Frontal cortex (tissue), 4 donors: ENCODE measurements at places on chromosomes 16 and 17.

DNA sequence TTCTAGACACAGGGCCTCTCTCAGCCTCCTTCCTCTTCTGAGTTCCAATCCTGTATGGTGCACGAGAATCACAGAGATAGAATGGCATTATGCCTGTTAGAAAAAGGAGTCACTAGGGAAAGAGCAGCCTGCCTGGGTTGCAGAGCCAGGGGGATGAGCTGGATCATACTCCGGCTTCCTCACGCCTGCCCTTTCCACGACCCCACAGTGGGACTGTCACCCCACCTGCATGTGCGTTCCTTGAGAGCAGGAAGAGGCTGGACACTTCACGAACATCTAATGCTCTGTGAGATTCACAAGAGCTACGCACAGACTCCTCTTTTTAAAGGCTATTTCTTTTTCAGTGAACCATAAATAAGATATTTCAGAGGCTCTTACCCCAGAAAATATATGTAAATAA lies 54.8 kb downstream of the N4BP1 start:
- no peak for DNase-seq

DNA sequence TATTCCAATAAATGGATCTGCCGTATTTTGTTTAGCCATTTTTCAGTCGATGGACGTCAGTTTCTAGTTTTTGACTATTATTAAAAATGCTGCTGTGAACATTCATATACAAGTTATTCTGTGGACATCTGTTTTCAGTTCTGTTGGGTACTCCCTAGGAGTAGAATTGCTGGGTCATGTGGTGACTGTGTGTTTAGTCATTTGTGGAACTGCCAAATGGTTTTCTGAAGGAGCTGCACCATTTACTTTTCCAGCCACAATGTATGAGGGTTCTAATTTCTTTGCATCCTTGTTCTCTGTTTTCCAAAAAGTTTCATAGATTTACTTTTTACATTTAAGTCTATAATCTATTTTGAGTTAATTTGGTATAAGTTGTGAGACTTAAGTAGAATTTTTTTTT lies 29.5 kb downstream of the CYLD start:
- DNase-seq: no peak

DNA sequence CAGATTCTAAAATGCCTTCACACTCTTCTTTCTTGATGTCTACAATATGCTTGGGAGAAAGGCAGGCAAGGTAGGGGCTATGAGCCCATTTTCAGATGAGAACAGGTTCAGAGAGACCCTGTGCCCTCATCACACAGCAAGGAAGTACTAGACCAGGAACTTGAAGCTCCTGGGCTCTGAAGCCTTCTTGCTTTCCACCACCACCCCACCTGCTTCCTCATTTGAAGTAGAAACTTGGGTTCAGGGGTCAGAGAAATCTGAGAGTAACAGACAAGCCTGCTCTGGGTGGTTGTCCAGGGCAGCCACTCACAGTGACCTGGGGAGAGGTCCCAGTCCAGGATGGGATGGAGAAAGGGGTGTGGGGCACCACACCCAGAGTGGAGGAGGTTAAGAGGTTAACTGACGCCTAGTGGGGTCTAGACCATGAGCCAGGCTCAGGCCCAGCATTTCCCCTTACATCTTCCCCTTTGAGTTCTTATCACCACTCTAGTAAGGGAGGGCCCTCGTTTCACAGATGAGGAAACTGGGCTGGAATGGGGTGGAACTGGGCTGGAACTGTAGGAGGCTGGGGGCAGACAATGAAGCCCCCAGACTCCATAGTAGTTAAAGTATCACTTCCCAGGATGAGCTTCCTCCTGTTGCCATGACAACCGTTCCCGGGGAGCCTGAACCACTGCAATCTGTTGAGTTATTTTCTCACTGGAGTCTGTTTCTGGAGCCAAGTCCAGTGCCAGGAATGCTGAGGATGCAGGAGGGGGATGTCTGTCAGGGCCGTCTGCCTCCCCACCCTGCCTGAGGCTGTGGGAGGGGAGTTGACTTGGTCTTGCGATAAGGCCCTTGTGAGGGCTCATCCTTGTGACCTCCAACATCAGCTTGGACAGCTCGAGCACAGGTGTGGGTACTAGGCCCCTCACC lies 16.2 kb upstream of the PHF12 start:
- no peak for DNase-seq

- no peak for DNase-seq
Measured at GRCh38 chr17:46991617-46992016, 12.6 kb upstream of the RPRML start.

DNA sequence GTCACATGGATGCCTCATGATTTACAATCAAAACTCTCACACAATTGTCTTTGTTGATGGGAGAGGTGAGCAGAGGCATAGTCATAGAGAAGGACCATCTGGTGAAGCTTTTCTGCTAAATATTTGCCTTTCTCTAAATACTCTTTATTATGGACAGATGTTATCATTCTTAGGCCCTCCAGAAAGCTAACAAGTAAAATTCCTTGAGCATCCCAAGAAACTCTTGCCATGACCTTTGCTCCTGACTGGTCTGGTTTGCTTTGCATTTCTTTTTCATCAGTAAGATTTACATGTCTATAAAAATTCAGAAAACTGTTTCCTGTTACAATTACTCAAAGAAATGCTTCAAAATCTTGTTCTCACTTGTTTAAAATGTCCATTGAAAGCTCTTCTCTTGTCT lies 1336.6 kb upstream of the CDH8 start:
- no peak for DNase-seq

- no peak for DNase-seq
Measured at GRCh38 chr16:87067003-87067556, 250.1 kb downstream of the C16orf95 start.

DNA sequence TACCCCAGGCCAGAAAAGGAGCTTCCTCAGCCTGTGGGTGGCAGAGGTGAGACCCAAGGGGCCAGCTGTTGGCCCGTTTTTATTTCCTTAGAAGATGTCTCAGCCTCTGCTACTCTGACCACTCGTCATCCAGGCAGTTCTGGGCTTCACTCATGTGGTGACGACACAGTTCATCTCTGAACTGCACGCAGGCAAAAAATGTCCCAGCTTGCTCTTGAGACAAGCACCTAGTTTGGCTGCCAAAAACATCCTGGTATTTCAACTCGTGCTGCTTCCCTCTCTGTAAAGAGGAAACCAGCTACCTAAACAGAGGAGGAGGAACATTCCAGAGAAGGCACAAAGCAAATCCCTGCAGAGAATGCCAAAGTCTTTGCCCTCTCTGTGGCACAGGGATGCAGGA lies 125.7 kb downstream of the XYLT1 start:
- DNase-seq: no peak

GRCh38 chr17:19812407-19812806 lies 55.3 kb downstream of the ULK2 start:
- DNase-seq: no peak

GRCh38 chr16:49851468-49851787 lies 4.5 kb downstream of the ZNF423 start:
- DNase-seq: no peak

- DNase-seq: peak; percentile 76
Measured at GRCh38 chr17:78421534-78422266, 43.3 kb downstream of the PGS1 start.

DNA sequence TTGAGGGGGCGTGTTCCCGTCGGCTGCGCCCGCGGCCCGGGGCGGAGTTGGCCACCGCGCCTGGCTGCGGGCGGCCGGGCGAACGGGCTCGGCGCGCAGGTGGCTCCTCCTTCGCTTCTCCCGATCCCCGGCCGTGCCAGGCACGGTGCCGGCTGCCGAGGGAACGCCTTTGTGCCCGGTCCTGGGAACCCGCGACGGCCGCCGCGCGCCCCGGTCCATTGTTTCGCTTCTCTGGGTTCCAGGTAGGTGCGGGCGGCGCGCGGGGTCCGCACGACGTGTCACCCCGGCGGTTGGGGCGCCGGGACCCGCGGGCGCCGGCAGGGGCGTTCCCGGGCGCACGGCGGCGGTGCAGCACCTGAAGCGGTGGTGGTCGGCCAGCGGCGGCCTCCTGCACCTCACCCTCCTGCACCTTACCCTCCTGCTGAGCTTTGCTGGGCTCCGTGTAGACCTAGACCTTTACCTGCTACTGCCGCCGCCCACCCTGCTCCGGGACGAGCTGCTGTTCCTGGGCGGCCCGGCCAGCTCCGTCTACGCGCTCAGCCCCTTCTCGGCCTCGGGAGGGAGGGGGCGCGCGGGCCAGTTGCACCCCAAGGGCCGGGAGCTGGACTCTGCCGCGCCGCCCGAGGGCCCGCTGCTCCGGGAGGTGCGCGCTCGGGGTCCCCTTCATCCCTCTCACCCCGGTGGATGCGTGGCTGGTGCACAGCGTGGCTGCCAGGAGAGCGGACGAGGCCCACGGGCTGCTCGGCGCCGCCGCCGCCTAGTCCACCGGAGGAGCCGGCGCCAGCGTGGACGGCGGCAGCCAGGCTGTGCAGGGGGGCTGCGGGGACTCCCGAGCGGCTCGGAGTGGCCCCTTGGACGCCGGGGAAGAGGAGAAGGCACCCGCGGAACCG lies 99.9 kb downstream of the EFCAB13 start:
- DNase-seq: peak; percentile 22
